Dermis blood vessel endothelial cell (primary cell): ENCODE measurements at places on chromosomes 6 and 20. TPM values are rescaled to one million over a fixed set of nuclear protein-coding genes. Genes with fewer than 3 reads are reported as not detected.

GRCh38 chr6:88458662-88459061 is 292.5 kb upstream of the CNR1 start:
- DNase-seq, result no peak

GRCh38 chr6:167311286-167311685 is 13.6 kb upstream of the TTLL2 start:
- DNase-seq, result no peak

DNA sequence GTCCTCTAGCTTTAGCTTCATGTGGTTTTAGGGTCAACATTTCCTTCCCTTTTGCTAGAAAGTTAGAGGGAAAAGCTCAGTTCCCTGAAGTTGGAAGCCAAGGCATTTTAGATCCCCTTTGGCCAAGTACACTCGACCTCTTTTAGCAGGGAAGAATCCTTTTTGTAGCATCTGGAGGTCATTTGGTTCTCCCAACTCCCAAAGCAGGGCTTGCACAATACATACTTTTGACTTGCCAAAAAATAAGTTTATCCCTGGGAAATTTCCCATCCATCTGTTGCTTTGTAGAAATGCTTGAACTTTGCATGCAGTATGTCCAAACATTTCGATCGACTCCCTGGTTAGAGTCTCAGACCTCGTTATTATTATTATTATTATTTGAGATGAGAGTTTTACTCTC is 4.6 kb upstream of the EDEM2 start:
- no peak for DNase-seq

GRCh38 chr6:144769142-144769541 is 484.0 kb downstream of the UTRN start:
- no peak for DNase-seq

- no peak for DNase-seq
Measured at GRCh38 chr6:66961191-66961590, 1254.2 kb upstream of the EYS start.

DNA sequence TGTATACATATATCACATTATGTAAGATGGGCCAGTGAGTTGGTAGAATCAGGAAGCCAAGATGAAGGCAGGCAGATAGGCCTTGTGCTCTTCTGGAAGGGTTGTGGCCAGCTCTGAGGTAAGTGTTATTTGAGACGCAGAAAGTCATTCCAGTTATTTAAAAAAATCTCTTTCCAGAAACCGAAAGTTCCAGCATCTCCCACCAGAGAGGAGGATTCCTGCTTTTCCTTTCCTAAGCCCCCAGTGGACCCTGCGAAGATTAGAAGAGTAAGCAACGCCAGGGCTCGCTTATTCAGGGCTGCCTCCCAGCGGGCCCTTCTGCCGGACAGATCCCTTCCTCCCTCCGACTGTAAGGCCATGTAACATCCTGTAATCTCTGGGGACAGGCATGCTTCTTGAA is 20.4 kb downstream of the ARMC2 start:
- no peak for DNase-seq

DNA sequence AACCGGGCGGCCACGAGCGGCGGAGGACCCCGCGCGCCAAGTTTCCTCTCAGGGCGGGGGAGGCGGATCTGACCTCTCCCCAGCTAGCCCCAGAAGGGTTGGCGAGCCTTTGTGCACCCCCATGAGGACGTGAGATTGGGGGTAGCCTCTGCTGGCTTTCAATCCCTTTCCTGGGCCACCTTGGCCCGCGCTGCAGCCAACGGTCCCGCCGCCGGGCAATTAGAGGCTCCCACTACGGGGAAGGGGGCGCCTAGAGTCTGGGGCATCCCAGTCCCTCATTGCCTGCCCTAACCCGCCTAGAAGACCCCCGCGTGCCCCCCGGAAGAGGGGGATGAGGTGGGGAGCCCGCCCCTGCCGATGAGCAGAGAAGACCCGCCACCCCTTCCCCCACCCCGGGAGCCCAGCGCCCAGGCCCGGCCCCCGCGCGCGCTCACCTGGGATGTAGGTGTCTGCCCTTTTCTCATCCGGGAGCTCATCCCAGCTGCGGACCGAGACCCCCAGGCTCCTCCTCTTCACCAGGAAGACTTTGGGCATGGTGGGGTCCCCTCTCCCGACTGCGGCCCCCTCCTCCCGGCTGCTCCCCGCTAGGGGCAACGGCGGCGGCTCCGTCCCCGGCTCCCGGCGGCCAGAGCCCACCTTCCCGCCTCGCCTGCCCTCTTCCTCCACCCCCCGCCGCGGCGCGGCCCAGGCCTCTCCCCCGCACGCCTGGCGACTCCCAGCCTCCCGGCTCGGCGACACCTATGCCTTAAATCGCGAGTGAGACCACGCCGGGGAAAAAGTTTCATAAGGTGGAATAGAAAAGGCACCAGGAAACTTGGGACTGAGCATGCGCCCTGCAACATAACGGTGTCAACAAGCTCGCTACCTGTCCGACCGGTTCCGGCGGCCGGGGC is at the start of gene OVOL2:
Gene OVOL2 (minus strand): TSS at position 816 of the 893 bp plus-strand sequence. CDS start 282 bp downstream, at position 534.
- no peak for DNase-seq

DNA sequence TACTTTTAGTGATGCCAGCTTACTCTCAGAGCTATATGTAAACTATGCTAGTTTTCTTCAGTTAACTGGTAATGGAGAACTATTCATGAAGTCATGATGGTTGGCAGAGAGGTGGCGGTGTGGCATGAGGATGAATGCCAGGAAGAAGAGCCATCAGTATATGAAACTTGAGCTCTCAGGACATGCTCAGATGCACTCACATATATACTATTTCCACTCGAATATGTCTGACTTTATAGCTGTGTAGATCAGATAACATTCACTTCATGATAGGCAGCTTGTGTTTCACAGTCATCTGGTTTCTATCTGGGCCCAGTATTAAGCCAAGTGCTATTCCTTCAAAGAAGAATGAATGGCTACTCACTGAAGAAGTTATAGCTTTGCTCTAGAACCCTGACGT is 46.2 kb upstream of the CEP85L start:
- DNase-seq, result no peak

DNA sequence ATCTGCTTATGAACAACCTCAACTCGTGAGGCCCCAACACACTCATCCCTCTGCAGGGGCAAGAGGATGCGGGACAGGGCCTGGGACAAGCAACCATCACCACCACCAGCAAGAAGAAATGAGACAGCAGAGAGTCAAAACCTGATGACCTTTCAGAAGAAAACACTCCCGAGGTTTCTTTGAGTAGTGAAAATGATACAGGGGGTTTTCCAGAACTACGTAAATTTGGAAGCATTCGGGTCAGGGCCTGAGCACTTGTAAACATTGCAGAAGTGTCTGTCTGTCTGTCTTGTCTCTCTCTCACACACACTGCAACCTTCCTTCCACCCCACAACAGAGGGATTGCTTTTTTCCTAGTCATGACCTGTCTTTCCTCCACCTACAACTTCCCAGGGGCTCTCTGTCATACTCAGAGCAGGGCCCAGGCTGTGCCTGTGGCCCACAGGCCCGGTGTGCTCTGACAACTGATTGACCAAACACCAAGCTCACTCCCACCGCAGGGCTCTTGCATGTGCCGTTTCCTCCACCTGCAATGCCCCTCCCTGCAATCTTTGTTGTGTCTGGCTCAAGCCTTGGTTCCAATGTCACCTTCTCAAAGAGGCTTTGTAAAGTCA is 90.9 kb downstream of the BMP7 start:
- no peak for DNase-seq

- DNase-seq, result no peak
Measured at GRCh38 chr6:7261852-7262461, 51.0 kb downstream of the SSR1 start.

DNA sequence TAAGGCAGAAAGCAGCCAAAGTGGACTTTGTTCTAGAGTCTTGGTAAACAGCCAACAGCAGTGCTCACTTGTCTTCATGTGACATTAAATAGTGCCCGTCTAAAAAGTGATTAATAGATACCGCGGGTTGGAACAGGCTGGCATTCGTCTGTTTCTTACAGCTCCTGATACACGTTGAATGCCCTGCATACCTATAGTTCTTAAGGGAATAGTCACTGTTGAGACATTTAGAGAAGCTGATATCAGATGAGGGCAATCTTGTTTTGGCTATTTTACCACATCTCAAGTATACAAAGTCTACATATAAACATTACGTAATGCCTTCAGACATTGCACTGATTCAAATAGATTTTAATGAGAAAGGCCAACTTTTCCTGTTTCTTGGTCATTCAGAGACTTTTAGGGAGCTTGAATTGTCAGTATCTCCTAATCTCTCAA is 374.9 kb upstream of the FLRT3 start:
- DNase-seq, result no peak

GRCh38 chr6:166927935-166928643 is 28.3 kb downstream of the RNASET2 start:
- no peak for DNase-seq

DNA sequence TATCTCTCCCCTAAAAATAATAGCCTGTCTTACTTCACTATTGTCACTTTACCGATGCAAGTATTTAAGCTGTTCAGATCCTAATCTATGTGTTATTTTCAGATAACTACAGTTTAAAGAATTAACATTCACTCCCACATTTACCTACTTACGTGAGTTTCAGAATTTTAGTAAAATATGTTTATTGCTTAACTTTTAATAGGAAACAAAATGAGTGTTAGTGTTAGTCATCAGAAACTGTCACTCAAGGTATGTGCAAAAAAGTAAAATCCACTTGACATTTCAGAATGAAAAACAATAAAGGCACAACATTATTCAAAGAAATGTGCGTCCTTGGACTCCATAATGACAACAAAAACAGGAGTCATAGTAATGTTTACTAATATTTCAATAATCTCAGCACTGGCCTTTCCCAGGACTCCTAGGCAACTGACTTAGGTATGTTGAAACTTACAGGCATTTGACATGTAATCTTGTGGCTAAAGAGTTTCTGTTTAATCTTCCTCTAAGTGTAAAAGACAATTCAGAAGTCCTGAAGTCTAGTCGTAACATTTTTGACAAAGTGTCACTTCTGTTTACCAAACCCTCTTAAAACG is 4.5 kb downstream of the ATXN1 start:
- DNase-seq, result no peak

GRCh38 chr6:33875141-33875581 is 71.4 kb upstream of the MLN start:
- no peak for DNase-seq

DNA sequence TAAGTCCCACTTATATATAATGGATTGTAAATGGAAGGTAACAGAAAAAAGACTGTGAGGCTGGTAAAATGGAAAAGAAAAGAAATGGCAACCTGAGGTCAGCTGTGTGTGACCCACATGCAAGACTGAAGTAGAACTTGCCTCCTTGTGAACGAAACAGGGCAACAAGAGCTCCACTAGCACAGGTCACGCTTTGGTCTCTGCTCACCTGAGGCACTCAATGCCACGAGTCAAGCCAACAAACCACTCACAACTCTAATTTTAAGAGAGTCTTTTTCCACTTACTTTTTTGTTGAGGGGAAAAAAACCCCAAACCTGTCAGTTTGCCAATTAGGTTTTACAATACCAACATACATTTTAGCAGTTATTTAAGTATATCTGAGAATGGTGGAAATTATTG is 65.2 kb downstream of the PDE10A start:
- no peak for DNase-seq

DNA sequence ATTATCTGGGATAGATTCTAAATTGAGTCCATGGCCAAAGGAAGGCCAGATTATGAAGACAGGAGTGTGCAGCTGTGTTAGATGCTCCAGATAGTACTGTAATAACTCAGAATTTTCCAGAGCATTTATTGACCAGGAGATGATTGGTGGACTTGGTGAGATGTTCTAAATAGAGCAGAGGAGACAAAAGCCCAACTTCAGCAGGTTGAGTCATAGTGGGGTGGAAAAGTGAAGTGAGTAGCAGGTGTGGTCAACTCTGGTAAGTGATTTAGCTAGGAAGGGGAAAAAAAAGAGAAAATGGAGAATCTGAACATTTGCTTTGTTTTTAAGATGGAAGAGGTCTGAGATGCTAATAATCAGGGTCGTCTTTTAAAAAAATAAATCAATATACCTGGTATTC is 227.4 kb downstream of the TMEM200A start:
- DNase-seq, result no peak

DNA sequence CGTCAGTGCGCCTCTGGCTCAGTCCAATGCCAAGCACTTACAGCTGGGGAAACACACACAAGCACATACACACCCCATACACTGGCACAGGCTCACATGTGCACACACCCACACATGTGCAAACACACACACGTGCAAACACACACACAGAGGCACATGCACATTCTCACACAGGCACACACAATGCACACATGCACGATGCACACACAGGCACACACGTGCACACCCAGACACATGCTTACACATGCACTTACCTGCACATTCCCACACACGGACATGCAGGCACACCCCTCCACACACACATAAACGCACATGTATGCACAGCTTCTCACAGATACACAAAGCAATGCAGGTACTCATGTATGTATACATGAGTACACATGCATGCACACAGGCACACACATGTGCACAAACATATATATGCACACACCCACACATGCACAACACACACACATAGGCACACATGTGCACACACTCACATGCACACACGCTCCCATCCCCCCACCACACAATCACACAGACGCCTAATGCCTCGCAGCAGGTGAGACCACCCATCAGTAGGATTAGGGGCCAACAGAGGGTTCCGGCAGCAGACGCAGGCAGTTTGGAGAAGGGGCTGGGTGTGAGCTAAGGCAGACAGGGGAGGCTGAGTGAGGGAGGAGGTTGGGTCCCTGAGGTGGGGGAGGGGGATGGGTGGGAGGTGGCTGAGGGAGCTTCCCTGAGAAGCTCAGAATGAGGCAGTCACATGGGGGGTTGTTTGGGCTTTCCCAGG is 71.2 kb upstream of the SLCO4A1 start:
- DNase-seq, result no peak

GRCh38 chr6:159828074-159828473 is 28.0 kb downstream of the PNLDC1 start:
- DNase-seq, result no peak

DNA sequence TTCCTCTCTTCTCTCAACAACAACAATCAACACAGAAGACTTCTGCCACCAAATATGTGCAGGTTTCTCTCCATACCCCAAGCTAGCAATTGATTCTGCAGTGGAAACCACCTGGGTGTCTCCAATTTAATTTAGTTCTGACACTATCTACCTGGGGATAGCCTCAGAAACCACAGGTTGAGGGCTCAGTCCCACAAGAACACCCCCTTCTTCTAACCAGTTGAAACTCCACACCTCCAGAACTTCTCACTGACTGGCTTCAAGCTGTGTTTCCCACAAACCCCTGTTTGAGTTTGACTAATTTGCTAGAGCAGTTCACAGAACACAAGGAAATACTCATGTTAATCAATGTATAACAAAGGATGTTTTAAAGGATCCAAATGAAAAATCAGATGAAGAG is 52.5 kb upstream of the SPTLC3 start:
- no peak for DNase-seq

- DNase-seq, result no peak
Measured at GRCh38 chr6:71080826-71081225, 124.0 kb upstream of the B3GAT2 start.

GSTA4 gene
- 17.7 and 26.1 TPM in 2 replicates for total RNA-seq

CHD6 gene
- 30.0 and 35.6 TPM in 2 replicates for total RNA-seq

WFDC2 gene
- not detected in 2 replicates for total RNA-seq

ECT2L gene
- total RNA-seq, result not detected in 2 replicates

RAET1E gene
- total RNA-seq, result 0.09 TPM in 1 of 2 replicates, not detected in the other

HELZ2 gene
- total RNA-seq, result 54.8 and 64.0 TPM in 2 replicates

C6orf52 gene
- 0.42 TPM in 1 of 2 replicates, not detected in the other for total RNA-seq

TUBE1 gene
- total RNA-seq, result 18.4 and 18.9 TPM in 2 replicates

MATN4 gene
- 0.09 and 0.17 TPM in 2 replicates for total RNA-seq

ABCF1 gene
- 49.5 and 70.3 TPM in 2 replicates for total RNA-seq

COL11A2 gene
- 0.28 and 0.34 TPM in 2 replicates for total RNA-seq

HAO1 gene
- not detected in 2 replicates for total RNA-seq

PABPC1L gene
- total RNA-seq, result 1.3 and 2.6 TPM in 2 replicates

RIN2 gene
- total RNA-seq, result 88.0 and 111 TPM in 2 replicates
